ENCODE measurements at places on chromosomes 12 and 14. TPM values are rescaled to one million over a fixed set of nuclear protein-coding genes. Genes with fewer than 3 reads are reported as not detected.

Gene SERPINA10
- not detected for total RNA-seq

- no peak for DNase-seq
These were observed 55.4 kb downstream of the IRAK3 start for GRCh38 chr12:66244446-66244845.

Gene NAV3
- 84.8 TPM for total RNA-seq

Gene TPPP2
- total RNA-seq = 0.76 TPM

Gene GALC
- total RNA-seq = 61.7 TPM

Measured in spleen (tissue), 13 donors.